T-cell (primary cell): ENCODE measurements at places on chromosomes 16 and 17. TPM values are rescaled to one million over a fixed set of nuclear protein-coding genes. Genes with fewer than 3 reads are reported as not detected.

The GSDMA gene
- total RNA-seq: 0.86 TPM

The ZNF263 gene
- 44.3 TPM for total RNA-seq

The CTRB2 gene
- 15.1 TPM for total RNA-seq

The SYT17 gene
- total RNA-seq: not detected

The TEPSIN gene
- 161 TPM for total RNA-seq

The CCL18 gene
- total RNA-seq: not detected

The SYCE1L gene
- 18.0 TPM for total RNA-seq

The AOC2 gene
- total RNA-seq: 3.4 TPM

The SPATA22 gene
- not detected for total RNA-seq

The NUPR1 gene
- total RNA-seq: not detected

The TMEM114 gene
- not detected for total RNA-seq

GRCh38 chr16:53061256-53061655, 6.5 kb downstream of the CHD9 start:
- DNase-seq: no peak

DNA sequence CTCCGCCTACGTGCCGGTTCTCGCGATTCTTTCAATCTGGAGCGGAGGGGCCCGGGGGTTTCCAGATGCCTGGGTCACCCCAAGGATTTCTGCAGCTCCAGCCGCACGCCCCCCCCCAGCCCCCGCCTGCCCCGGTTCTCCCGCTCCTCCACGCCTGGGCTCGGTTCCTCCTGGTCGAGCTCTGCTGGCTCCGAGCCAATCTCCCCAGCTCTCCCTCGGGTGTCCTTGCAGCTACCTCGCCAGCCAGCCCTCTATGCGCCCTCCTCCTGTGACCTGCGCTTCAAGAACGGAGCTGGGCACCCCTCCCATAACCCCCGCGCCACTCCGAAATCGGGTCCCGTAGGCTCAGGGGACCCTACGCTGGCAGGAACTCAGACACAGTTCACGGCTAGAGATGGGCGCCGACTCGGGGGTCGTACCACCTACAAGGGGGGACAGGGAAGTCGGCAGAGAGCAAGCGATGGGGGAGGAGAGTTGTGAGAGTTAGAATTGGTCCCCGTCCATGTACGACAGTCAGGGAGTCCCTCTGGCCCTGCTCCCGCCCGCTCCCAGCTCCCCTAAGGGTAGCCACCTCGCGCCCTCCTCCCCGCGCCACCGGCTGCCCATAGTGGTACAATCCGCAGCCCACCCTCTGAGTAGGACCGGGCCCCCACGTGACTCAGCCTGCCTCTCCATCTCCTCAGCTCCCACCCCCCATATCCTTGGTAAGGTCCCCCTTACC, 961 bp downstream of the FGF11 start:
- DNase-seq: no peak

DNA sequence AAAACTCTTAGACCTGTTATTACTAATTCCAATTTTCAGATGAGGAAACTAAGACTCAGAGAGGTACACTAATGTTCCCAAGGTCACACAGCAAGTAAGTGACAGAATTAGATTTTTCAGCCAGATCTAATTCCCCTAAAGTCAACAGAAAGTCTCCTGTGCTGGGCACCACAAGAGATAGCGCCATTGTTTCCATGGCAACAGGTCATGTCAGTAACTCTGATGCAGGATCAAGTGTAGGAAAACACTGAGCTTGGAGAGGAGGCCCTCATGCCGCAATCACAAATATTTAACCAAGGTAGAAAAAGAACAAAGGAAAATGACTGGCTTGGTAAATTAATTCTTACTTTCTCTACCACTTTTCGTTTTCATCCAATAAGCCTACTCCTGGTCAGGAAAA, 166.0 kb upstream of the CDH13 start:
- DNase-seq: no peak

DNA sequence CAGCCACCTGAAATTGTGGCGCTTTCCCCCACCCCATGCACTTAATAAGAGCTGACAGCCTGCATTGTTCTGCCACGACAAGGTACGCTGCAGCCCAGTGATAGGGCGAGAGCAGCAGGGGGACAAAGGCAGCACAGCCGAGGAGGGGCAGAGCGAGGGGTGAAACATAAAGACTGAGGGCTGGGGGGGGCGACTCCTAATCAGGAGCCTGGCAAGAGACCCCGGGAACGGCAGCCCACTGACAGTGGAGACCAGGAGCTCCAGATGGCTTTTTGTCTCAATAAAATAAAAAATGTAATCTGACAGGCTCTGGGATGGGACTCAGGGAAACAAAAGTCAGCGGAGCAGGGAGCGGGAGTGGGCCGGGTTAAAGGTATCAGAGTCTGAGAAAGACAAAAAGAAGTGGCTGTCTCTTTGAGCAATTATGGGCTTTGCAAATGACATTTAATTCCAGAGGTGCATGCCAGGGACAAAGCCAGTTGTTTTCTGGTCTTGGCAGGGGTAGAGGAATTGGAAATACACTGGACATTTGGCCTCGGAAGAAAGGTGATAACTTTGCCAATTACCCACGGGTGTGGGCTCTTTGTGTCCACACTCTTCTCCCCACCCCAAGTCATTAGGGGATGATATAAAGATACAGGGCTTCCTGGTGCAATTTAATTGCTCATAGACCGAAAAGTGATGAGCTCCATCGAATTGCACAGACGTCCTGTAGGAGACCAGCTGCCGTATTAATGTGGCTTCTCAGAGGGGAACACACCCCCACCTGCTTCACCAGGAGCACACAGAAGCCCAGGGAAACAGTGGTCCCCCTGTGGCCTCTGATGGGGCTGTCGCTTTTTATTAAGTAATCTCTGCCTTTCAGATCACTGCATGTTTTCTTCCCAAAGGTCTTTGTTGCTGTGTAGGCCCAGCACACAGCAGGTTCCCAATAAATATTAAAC, 17.6 kb upstream of the CCDC182 start:
- DNase-seq: no peak

DNA sequence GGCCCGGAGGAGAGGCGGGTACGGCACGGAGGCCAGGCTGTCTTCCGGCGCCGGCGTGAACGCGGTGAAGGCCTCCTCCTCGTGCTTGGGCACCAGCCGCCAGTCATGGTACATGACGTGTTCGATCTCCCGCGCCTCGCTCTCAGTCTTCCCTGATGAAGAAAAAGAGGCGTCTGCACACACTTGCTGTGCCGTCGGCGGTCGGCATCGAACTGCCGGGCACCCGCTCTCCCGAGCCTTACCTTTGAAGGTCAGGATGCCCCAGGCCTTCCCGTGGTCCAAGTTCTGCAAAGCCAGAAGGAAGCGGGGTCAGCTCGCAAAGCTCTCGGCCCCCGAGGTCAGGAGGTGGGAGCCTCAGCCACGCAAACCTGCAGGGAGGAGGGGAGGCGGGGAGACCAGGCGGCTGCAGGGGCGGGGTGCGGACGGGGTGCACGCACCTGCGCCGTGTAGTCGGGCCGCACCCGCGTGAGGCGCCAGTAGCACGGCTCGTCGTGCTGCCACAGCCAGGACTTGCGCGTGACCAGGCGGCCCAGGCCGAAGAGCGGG, at the start of gene EME2:
EME2 (plus strand) TSS at position 449 of the 546 bp plus-strand sequence. CDS start 418 bp downstream, outside the sequence.
- DNase-seq: peak; percentile 40

GRCh38 chr17:59842901-59843652, 49.7 kb downstream of the TUBD1 start:
- DNase-seq: no peak

- peak; percentile 45 for DNase-seq
Observed at GRCh38 chr17:78257810-78258322, 26.4 kb downstream of the TMEM235 start.

GRCh38 chr16:12191102-12191501, 214.6 kb downstream of the SNX29 start:
- DNase-seq: no peak

DNA sequence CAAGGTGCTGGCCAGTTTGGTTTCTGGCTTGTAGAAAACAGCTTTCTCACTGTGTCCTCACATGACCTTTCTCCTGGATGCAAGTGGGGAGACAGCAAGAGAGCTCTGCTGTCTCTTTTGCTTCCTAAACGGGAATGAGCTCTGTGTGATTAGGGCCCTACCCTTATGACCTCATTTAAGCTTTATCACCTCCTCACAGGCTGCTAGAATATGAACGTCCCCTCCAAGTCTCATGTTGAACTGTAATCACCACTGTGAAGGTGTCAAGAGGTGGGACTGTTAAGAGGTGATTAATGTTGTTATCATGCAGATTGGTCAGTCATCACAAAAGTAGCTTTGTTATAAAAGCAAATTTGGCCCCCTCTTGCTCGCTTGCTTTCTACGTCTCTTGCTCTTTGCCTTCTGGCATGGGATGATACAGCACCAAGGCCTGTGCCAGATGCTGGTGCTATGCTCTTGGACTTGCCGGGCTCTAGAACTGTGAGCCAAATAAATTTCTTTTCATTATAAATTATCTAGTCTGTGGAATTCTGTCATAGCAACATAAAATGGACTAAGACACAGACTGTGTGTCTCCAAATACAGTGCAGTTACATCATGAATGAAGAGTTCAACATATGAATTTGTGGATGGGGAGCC, 14.8 kb upstream of the POLR3E start:
- DNase-seq: no peak

- peak; percentile 92 for DNase-seq
Observed at GRCh38 chr17:57255776-57256681, at the start of gene MSI2. Gene MSI2, plus strand, starts transcription at chr17:57256523. Its CDS starts 220 bp downstream, at chr17:57256743.

DNA sequence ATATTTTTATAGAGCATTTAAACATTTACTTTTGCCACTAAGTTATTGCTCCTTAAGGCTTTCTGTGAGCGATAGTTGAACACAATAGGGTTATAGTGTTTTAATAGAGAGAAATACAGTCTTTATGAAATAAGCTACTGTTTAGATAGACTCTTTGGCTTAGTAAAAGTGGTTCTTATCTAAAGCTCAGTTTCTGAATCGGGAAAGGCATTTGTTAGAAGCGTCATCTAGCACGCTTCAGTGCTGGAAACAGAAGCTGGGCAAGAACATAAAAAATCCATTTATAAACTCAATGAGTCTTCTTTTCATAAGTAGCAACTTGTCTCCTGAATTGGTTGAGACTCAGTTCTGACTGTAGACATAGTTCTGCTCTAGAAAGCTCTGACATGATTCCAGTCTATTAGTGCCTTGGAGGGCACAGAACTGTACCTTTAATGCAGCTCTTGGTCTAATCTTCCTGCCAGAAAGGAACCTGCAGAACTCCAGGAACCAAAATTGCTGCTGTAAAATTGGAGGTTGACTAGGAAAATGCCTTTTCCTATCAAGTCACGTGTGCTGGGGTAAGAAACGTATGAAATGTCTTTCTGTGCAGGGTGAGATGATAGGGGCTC, 55.4 kb upstream of the DNAJA2 start:
- no peak for DNase-seq
